SJSA1 (cell line): ENCODE measurements at places on chromosomes 2 and 18. TPM values are rescaled to one million over a fixed set of nuclear protein-coding genes. Genes with fewer than 3 reads are reported as not detected.

POTEI gene
- total RNA-seq, result not detected in 2 replicates

DNA sequence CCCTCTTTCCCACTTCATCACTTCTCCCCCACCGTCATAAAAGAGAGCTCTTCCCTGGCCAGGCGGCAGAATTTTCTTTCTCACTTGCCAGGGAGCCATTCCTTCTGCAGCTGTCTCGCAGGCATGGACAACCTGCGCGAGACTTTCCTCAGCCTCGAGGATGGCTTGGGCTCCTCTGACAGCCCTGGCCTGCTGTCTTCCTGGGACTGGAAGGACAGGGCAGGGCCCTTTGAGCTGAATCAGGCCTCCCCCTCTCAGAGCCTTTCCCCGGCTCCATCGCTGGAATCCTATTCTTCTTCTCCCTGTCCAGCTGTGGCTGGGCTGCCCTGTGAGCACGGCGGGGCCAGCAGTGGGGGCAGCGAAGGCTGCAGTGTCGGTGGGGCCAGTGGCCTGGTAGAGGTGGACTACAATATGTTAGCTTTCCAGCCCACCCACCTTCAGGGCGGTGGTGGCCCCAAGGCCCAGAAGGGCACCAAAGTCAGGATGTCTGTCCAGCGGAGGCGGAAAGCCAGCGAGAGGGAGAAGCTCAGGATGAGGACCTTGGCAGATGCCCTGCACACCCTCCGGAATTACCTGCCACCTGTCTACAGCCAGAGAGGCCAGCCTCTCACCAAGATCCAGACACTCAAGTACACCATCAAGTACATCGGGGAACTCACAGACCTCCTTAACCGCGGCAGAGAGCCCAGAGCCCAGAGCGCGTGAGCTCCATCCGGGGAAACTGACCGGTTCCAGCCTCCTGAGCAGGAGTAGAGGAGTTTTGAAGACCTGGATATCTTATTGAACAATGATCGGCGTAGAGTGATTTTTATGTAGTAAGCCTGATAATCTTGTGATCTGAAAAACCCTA, at the start of gene MSGN1:
Gene MSGN1 (plus strand): TSS at position 65 of the 850 bp plus-strand sequence. CDS start 59 bp downstream, at position 124.
- no peak for DNase-seq
- peaks cover 10% of the 10 kb centered on the region for H3K4me1 ChIP-seq
- H3K4me3 ChIP-seq, result no peak within 1 kb of the TSS

DNA sequence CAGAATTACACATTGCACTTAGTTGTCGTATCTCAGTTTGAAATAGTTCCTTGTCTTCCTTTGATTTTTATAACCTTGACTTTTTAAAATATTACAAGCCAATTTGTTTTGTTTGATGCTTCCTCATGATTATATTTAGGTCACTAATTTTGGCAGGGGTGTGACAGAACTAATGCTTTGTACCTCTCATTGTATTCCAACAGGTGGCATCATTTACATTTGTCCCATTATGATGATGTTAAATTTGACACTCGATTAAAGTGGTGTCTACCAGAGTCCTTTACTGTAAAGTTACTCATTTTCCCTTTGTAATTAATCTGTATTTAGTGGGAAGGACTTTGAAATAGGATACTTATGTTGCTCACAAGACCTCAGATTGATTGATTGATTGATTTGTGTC, 21.5 kb upstream of the MFSD2B start:
- no peak overlapping the region for H3K4me3 ChIP-seq
- no peak overlapping the region for H3K27ac ChIP-seq

- H3K27ac ChIP-seq, result no peak overlapping the region
- DNase-seq, result peak; percentile 28
- H3K4me1 ChIP-seq, result peaks cover 8% of the 10 kb centered on the region
Measured at GRCh38 chr2:15159751-15160177, 401.4 kb downstream of the NBAS start.

DNA sequence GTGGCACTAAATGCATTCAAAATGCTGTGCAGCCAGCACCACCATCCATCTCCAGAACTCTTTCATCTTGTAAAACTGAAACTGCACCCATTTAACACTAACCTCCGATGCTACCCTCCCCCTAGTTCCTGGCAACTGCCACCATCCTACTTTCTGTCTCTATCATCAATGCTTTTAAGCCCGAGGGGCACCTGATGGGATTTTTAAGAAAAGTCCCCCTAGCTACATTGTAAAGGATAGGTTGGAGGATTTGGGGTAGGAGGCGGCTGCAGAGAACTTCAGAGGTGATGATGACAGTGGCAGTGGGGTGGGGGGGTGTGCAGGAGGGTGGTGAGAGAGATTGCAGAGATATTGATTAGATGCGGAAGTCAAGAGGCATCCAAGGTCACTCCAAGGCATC, 10.8 kb upstream of the YWHAQ start:
- H3K4me1 ChIP-seq, result peaks cover 31% of the 10 kb centered on the region
- no peak for DNase-seq
- no peaks in the 10 kb centered on the region for H3K36me3 ChIP-seq
- H3K4me3 ChIP-seq, result no peak overlapping the region
- no peak overlapping the region for H3K27ac ChIP-seq

GRCh38 chr2:96546321-96546720, 9.8 kb downstream of the ARID5A start:
- no peak overlapping the region for H3K27ac ChIP-seq
- H3K36me3 ChIP-seq, result peaks cover 7% of the 10 kb centered on the region
- no peaks in the 10 kb centered on the region for H3K4me1 ChIP-seq
- no peaks in the 10 kb centered on the region for H3K27me3 ChIP-seq
- peak; percentile 31 for DNase-seq

GRCh38 chr18:11741505-11742145, 52.6 kb downstream of the GNAL start:
- DNase-seq, result no peak
- no peaks in the 10 kb centered on the region for H3K4me1 ChIP-seq
- no peaks in the 10 kb centered on the region for H3K36me3 ChIP-seq
- no peak overlapping the region for H3K4me3 ChIP-seq

DNA sequence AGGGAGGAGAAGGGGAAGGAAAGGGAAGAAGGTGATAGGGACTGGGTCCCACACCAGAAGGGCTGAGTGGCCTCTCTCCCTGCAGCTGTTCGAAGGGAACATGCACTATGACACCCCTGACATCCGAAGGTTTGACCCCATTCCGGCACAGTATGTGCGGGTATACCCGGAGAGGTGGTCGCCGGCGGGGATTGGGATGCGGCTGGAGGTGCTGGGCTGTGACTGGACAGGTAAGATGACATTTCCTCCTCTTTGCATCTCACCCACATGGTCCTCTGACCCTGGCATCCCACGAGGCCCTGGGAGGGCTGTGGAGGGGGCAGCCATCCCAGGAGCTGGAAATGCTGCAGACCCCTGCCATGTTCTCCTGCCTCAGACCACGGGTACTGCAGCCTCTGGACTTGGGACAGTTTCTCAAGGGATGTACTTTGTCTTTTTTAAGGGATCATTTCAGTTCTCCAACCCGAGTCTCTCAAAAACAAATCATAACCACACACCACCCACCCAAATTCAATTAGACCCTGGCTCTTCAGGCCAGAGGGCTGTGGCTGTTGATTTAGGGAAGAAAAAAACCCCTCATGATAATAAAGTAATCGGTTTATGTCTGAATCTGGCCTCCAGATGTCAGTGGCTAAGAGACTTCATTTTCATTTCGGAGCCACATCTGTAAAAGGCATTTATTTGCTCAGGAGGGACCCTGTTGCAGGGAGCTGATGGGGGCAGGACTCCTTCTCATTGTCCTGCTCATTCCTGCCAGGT, 63.5 kb downstream of the NRP2 start:
- H3K27me3 ChIP-seq, result no peaks in the 10 kb centered on the region
- peaks cover 20% of the 10 kb centered on the region for H3K4me1 ChIP-seq
- H3K27ac ChIP-seq, result no peak overlapping the region
- no peak overlapping the region for H3K4me3 ChIP-seq
- no peaks in the 10 kb centered on the region for H3K36me3 ChIP-seq

GRCh38 chr18:59172664-59173249, 33.1 kb downstream of the SEC11C start:
- no peaks in the 10 kb centered on the region for H3K4me1 ChIP-seq
- no peak overlapping the region for H3K4me3 ChIP-seq
- no peak overlapping the region for H3K27ac ChIP-seq
- no peaks in the 10 kb centered on the region for H3K36me3 ChIP-seq

- H3K36me3 ChIP-seq, result peaks cover 9% of the 10 kb centered on the region
- H3K4me3 ChIP-seq, result no peak overlapping the region
- DNase-seq, result peak; percentile 30
- H3K27me3 ChIP-seq, result no peaks in the 10 kb centered on the region
- H3K4me1 ChIP-seq, result no peaks in the 10 kb centered on the region; the same call in 1 of the 2 replicates
- no peak overlapping the region for H3K27ac ChIP-seq
Measured at GRCh38 chr2:71613403-71613952, 160.1 kb downstream of the DYSF start.

DSG3 gene
- not detected in 2 replicates for total RNA-seq

CNTNAP5 gene
- total RNA-seq, result not detected in 2 replicates

DNA sequence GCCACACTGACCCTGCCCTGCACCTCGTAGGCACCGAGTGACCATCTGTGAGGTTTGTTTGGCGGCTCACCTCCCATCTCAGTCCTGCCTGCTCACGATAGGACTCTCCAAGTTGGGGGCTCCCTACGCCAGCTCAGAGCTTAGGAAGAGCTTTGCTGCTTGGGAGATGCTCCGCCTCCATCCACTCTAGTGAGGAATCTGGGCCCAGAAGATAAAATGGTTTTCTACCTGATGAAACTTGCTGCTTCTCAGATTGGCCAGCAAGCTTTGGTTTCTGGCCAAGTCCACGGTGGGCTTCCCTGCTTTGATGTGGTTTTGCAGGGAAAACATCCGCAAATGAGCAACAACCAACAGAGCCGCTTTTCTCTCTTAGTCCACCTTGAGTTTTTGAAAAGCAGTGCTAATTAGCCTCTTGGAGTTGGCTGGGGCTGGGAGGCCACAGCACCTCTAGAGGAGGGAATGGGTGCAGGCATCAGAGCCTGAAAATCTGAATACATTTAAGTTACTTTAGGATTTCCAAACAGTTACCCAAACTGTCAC, 42.2 kb downstream of the THNSL2 start:
- no peaks in the 10 kb centered on the region for H3K4me1 ChIP-seq
- no peak overlapping the region for H3K27ac ChIP-seq
- DNase-seq, result no peak
- H3K27me3 ChIP-seq, result peaks cover 8% of the 10 kb centered on the region
- no peaks in the 10 kb centered on the region for H3K36me3 ChIP-seq

RNF144A gene
- total RNA-seq, result 5.3 and 7.3 TPM in 2 replicates

DNA sequence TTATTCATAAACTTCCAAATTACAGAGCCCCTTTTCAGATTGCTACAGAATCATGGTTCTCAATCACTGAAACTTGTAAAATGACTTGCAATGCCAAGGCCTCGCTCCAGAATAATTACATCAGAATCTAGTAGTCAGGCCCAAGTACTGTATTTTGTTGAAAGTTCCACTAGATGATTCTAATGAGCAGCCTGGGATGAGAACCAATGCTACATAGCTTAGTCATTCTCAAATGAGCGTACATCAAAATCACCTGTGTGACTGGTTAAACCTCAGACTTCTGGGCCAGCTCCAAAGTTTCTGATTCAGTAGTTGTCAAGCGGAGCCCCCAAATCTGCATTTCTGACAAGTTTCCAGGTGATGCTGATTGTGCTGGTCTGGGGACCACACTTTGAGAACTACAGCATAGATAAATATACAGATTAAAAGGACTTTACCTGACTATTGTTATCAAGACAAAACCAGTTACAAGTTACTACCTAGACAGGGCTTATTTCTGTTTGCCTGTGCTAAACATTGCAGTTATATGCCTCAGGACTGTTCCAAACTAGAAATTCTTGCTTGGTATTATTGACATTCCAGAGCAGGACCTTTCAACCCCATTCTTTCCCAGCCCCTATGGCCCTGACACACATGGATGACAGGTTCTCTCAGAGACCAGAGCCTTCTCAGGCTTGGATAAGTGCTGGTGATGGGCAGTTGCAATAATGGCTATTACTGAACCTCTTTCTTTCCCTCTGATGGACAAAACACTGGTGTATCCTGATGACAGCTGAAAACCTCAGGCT, 83.1 kb downstream of the UPP2 start:
- DNase-seq, result no peak
- H3K36me3 ChIP-seq, result no peaks in the 10 kb centered on the region
- no peaks in the 10 kb centered on the region for H3K4me1 ChIP-seq
- H3K27ac ChIP-seq, result no peak overlapping the region
- H3K27me3 ChIP-seq, result no peaks in the 10 kb centered on the region
- H3K4me3 ChIP-seq, result no peak overlapping the region

MFSD6 gene
- 2.8 and 3.8 TPM in 2 replicates for total RNA-seq

GRCh38 chr18:52070291-52070756, 269.7 kb upstream of the DCC start:
- H3K4me1 ChIP-seq, result no peaks in the 10 kb centered on the region
- H3K27ac ChIP-seq, result no peak overlapping the region
- no peaks in the 10 kb centered on the region for H3K27me3 ChIP-seq
- DNase-seq, result no peak
- H3K4me3 ChIP-seq, result no peak overlapping the region

CD28 gene
- not detected in 2 replicates for total RNA-seq

GREB1L gene
- 0.81 and 1.2 TPM in 2 replicates for total RNA-seq

- H3K27me3 ChIP-seq, result no peaks in the 10 kb centered on the region
- DNase-seq, result no peak
- no peak overlapping the region for H3K4me3 ChIP-seq
- H3K4me1 ChIP-seq, result no peaks in the 10 kb centered on the region
- no peak overlapping the region for H3K27ac ChIP-seq
Measured at GRCh38 chr18:78757014-78757413, 222.6 kb upstream of the SALL3 start.

- H3K36me3 ChIP-seq, result peaks cover 83% of the 10 kb centered on the region
- no peaks in the 10 kb centered on the region for H3K27me3 ChIP-seq
- no peak overlapping the region for H3K4me3 ChIP-seq
- DNase-seq, result no peak
Measured at GRCh38 chr2:237393523-237393922, 20.4 kb downstream of the COL6A3 start.

RAB6D gene
- total RNA-seq, result 0.03 TPM in 1 of 2 replicates, not detected in the other
